ENCODE measurements at places on chromosomes 5 and 9.

DNA sequence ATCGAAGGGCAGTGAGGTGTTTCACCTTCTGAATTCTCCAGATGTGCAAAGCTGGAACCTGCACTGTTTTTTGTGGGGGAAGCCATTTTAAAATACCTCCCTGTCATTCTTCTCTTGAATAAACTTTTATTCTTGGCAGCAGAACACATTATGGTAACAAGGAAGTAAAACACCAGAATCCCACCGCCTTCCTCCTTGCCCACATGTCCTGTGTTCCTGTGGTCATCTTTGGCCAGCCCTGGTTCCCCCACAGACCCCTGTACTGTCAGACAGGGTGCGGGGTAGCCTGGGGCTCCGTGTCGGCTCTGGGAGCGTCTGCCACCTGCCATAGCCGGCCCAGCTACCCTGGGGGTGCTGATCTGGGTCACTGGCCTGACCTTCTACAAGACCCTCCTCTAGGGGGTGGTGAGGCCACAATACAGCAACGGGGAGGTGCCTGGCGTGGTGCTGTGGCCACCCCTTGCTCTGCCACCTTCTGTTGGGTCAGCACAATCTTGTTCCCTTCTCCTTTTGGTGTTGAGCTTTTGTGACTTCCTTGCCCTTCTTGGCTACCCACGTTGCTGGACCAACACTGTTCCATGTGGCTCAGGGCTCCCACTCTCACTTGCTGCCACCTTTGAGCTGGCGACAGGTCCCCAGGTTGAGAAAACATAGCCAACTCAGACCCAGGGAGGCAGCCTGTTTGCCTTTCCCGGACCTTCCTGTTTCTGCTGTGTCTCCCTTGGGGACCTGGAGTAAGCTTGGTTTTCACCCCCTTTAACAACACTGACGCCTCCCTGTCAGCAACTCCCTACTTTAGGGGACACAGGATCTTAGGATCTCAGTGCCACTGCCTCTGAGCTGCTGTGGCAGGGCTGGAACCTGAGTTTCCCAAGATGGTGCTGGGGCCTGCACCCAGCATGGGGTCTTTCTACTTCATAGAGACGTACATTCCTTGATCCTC, 4.8 kb downstream of the WNK2 start:
- H3K36me3 ChIP-seq = no peaks in the 10 kb centered on the region
- no peaks in the 10 kb centered on the region for H3K4me1 ChIP-seq
- no peak overlapping the region for H3K4me3 ChIP-seq

DNA sequence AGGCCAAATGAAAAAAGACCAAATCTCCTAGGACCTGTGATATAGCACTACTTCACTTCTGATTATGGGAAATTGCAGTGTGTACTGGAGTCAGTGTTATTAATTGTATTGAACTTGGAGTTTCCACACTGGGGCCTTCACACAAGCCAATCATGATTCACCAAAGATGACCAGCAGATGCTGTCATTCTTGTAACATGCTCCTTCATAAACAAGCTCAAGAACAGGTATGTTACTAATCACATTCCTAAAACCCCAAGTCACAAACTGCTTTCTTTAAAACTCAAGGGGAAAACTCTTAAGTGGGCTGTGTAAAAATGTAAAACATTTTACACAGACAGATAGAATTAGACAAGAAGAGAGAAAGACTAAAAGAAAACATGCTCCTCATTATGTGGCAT, 5.6 kb downstream of the KLHL3 start:
- no peaks in the 10 kb centered on the region for H3K36me3 ChIP-seq
- DNase-seq = no peak

DNA sequence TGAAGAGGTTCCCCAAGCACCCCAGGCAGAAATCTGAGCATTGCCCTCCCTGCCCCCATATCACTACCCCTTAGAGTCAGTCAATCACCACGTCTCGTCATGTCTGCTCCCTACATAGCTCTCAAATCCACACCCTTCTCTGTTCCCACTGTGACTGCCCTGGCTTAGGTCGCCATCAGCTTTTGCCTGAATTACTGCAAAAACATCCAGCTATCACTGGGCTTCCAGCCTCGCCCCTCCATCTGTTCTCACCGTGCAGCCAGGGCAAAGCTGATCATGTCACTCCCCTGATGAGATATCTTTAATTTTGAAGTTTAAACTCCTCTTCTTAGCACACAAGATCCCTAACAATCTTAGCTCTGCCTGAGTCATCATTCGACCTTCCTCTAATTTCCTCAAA, 89.6 kb upstream of the TBC1D2 start:
- peak; percentile 28 for DNase-seq
- H3K27ac ChIP-seq = no peak overlapping the region
- H3K27me3 ChIP-seq = no peaks in the 10 kb centered on the region

DNA sequence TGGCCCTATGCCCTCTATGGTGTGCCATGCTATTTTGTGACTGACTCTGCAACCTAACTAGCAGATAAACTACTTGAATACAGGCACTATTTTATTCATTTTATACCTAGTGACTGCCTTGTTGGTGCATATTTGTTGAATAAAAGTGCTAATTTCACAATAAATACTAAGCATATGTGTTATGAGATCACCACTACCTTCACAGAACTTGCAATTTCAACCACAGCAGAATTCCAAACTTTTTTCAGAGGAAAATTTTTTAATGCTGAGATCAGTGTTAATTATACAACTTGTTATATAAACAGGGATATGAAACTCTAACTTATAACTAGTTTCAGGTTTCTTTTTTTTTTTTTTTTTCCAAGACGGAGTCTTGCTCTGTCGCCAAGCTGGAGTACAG, 94.8 kb downstream of the NR3C1 start:
- H3K27me3 ChIP-seq = no peaks in the 10 kb centered on the region
- no peaks in the 10 kb centered on the region for H3K4me1 ChIP-seq
- peaks cover 63% of the 10 kb centered on the region for H3K36me3 ChIP-seq
- no peak for DNase-seq
- no peak overlapping the region for H3K27ac ChIP-seq
- H3K4me3 ChIP-seq = no peak overlapping the region

- no peaks in the 10 kb centered on the region for H3K36me3 ChIP-seq
- H3K4me3 ChIP-seq = no peak overlapping the region
- DNase-seq = no peak
- H3K4me1 ChIP-seq = no peaks in the 10 kb centered on the region
Observed at GRCh38 chr5:4108690-4109089, 513.1 kb downstream of the IRX1 start.

Measured in K562 (cell line).